ENCODE measurements at places on chromosomes 13 and 19.

DNA sequence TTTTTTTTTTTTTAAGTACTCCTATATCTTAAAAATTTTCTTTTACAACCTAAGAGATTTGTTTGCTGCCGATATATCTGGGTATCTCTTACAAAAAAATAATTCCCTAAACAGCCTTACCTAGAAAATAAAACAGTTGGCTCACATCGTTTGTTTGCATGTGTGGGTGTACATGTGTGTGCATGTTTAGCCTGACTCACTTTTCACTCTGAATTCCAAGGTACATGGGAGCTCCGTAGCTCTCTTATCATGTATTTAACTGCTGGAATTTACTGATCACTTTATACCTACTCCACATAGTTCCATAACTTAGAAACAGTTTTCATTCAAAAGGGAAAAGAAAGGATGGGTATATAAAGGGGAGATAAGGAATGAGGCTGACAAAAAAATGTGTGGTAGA, 616.5 kb downstream of the GPC6 start:
- no peak for DNase-seq

DNA sequence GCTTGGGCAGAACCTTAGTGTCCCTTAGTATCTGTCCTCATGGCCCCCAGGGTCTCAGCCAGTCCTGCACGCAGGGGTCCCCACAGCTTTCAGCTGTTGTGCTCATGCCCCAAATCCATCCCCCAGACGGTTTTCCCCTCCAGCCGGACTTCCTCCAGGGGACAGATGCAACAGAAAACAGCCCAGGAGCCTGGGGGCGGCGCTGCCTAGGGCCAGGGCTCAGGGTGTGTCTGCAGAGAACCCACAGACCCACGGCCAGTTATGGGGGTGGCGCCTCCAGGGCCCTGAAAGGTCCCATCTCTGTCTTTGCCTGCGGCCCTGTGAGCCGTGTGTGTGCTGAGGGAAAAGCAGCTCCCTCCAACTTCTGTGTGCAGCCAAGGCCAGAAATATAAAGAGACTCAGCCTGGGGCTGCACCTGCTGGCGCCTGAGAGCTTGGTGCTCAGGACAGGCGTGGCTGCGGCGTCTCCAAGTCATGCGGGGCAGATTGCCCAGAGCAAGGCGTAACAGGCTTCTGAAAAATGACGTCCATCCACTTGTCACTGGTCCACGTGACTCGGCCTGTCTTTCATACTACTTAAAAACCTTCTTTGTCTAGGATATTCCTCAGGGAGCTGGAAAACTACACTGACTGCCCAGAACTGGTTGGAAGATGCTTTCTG, 22.1 kb upstream of the F7 start:
- DNase-seq, result no peak

DNA sequence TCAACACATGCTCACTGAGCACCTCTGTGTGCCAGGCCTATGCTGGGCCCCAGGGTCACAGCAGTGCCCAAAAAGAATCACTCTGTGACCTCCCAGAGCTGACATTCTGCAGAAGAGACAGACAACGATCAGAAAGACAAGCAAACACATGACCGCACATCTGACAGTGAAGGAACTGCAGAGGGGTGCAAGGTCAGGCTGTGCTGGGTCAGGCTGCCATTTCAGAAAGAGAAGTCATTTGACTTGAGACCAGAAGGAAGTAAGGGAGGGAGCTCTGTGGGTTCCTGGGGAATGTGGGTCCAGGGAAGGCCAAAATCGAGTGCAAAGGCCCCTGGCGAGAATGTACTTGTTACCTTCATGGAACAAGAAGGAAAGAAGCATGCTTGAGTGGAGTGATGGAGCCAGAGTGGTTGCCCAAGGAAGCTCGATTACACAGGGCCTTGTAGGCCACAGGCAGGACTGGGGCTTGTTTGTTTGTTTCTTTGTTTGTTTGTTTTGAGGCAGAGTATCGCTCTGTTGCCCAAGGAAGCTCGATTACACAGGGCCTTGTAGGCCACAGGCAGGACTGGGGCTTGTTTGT, 11.4 kb upstream of the CD22 start:
- no peak for DNase-seq

- DNase-seq, result no peak
Observed at GRCh38 chr13:99157046-99157445, 43.6 kb upstream of the UBAC2 start.

- DNase-seq, result no peak
Observed at GRCh38 chr19:17229890-17230289, 3.9 kb downstream of the OCEL1 start.

DNA sequence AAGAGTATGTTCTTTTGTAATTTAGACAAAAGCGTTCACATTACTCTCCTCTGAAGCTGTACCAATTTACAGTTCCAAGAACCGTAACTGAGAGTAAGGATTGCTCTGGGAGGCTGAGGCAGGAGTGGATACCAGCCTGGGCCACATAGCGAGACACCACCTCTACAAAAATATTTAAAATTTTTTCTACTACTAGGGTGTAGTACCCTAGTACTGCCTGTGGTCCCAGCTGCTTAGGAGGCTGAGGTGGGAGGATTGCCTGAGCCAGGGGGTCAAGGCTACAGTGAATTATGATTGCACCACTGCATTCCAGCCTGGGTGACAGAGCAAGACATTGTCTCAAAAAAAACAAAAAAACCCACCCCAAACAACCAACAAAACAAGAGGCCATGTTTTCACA, 12.1 kb upstream of the CYP2A6 start:
- DNase-seq, result no peak

- no peak for DNase-seq
Observed at GRCh38 chr13:30442926-30443325, 20.6 kb downstream of the UBE2L5 start.

DNA sequence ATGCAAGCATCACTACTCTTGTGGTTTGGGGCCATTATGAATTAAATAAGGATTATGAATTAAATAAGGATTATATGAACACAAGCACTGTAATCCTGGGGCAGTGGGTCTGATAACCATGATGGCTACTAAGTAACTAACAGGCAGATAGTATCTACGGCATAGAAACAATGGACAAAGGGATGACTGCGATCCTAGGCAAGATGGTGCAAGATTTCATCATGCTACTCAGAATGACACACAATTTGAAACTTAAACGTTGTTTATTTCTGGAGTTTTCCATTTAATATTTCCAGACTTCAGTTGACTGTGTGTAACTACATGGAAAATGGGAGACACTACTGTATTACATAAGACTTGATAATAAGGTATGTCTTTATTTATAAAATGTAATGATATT, 15.1 kb downstream of the KCNRG start:
- DNase-seq, result peak; percentile 30

- DNase-seq, result no peak
Observed at GRCh38 chr13:109707044-109707741, 79.2 kb downstream of the IRS2 start.

GRCh38 chr13:109494925-109495369, 291.4 kb downstream of the IRS2 start:
- DNase-seq, result no peak

DNA sequence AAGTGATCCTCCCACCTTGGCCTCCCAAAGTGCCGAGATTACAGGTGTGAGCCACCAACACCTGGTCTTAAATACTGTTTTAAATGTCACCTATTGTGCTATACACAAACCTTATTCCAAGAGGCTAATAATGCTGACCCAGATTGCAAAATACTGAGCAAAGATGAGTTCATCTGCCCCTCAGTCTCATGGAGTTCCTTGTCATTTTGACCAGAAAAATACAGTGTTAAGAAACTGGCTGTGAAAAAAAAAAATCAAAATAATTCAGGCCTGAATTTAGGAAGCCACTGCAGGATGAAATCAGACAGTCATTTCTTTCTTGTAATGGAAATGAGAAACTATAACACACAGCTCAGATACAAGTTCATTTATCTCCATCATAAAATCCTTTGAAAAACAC, 59.9 kb downstream of the TBC1D4 start:
- no peak for DNase-seq

- no peak for DNase-seq
Observed at GRCh38 chr13:77353995-77354394, 27.1 kb upstream of the MYCBP2 start.

GRCh38 chr19:6739883-6740588, 556 bp downstream of the TRIP10 start:
- DNase-seq, result no peak

DNA sequence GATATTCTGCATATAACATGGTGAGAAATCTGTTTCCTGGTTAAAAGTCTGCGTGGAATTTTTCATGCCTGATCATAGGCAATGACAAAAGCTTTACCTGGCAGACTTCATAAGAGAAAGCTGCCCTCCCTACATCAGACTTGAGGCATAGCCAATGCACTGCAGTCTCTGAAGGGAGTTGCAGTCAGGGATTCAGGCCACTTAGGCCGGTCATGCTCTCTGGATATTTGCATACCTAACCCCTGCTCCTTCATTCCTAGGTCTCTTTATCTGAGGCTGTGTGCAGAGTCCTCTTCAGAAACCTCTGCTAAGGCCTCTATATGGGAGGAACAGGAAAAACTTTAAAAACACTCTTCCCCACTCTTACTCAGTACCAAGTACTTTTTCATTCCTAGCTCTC, 287.4 kb downstream of the PCDH17 start:
- no peak for DNase-seq

- no peak for DNase-seq
Observed at GRCh38 chr13:97723655-97724054, 229.8 kb upstream of the IPO5 start.

- DNase-seq, result peak; percentile 90
Observed at GRCh38 chr13:28819735-28820098, 422 bp upstream of the MTUS2 start.

- no peak for DNase-seq
Observed at GRCh38 chr19:55858969-55859368, 22.6 kb downstream of the NLRP4 start.

DNA sequence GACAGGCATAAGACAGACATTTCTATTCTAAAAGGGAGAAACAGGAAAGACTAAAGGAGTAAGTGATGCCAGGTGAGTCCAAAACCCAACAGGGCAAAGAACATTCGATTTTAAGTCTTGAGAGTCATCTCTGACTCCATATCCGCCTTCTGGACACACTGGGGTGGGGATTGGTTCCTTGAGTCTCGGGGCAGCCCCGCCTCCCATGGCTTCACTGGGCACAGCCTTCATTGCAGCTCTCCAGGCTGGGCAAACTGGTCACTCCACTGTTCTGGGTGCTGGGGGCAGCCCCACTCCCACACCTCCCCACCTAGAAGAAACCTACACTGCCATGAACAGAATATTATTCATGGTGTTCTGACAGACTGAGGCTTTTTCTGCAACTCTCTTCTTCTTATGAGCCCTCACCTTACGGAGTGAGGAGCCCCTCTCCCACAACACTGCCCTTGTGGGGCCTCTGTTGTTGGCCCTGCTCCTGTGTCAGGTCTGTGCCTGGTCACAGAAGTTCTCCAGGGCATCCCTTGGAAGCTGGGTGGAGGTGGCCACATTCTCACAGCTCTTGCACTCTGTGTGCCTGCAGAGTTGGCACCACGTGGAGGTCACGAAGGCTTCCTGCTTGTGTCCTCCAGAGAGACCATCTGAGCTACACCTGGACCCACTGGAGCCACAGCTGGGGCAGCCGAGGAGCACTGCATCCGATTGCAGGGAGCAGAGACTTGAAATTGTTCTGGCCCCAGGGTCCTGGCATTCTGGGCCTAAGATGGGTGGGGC, 95.4 kb downstream of the COL4A2 start:
- DNase-seq, result no peak

DNA sequence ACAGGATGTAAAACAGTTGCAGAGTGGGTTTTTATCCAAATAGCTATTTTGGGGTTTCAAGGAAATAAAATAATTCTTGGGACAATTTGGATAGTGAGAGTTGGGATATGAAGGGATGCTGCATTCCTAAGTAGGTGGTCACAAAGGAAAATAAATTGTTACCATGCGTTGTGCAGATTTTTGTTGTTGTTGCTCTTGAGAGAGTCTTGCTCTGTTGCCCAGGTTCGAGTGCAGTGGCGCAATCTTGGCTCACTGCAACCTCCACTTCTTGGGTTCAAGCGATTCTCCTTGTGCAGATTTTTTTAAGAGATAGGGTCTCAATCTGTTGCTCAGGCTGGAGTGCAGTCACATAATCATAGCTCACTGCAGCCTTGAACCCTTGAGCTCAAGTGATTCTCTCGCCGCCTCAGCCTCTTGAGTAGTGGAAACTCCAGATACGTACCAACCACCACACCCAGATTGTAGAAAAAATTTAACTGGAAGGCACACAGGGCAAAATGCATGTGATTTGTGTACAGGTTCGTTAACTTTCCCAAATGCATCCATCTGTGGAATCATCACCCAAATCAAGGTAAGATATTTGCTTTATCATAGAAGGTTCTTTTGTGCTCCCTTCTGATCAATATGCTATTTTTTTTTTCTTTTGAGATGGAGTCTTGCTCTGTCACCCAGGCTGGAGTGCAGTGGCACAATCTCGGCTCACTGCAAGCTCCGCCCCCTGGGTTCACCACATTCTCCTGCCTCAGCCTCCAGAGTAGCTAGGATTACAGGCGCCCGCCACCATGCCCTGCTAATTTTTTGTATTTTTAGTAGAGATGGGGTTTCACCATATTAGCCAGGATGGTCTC, 16.0 kb downstream of the SLC1A5 start:
- DNase-seq, result no peak

DNA sequence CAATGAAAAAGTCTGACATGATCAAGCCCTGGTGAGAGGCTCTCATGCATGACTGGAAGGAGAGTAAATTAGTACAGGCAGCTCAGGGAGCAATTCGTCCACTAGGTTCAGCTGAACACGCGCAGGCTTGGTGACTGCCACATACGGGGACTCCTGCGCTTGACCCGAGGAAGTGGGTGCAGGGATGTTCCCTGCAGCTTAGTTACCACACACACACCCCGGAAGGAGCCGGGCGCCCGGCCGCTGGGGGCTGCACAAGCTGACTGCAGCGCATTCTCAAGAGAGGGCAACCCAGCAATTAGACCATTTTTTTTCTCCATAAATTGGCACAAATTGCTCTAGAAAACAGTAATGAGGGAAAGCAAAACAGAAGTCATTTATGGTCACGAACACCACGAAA, 23.0 kb upstream of the MIER2 start:
- DNase-seq, result no peak

DNA sequence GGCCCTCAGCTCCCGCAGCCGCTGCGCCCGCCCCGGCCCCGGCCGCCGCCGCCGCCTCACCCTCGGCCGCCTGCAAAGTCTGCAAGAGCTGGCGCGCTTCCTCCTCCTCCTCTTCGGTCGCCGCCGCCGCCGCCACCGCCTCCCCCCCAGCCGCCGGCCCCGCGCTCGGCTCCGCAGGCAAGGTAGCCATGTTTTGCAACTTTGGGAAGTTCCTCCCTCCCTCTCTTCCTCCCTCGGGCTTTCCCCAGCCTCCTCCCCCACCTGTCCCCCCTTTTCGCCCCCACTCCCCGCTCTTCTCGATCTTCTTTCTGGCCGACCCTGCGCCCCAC, 433 bp downstream of the SIX5 start:
- DNase-seq, result no peak

GRCh38 chr19:12159773-12160414, 3.0 kb upstream of the ZNF136 start:
- DNase-seq, result no peak
